ENCODE measurements at places on chromosomes 7 and 10. TPM values are rescaled to one million over a fixed set of nuclear protein-coding genes. Genes with fewer than 3 reads are reported as not detected.

DNA sequence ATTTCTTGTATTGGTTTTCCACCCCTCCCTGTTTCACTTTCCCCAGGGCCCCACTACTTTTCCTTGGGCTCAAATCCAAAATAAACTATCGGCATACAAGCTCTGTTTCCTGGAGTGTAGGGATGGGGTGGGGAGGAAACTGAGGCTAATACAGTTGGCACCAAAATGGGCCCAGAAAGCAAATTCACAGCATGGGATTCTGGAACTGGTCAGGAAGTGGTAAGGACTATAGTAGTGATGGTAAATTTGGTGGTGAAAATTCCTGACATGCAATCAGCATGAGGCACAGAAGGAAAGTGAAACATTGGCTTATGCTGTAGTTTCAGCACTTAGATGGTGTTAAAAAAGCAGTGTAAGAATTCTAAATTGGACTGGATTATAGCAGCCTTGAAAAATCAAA is 8.7 kb upstream of the SAMD9L start:
- no peaks in the 10 kb centered on the region for H3K36me3 ChIP-seq
- H3K27me3 ChIP-seq = no peaks in the 10 kb centered on the region
- no peak overlapping the region for H3K4me3 ChIP-seq
- H3K4me1 ChIP-seq = no peaks in the 10 kb centered on the region

GRCh38 chr7:148789220-148789619 is 90.5 kb downstream of the CUL1 start:
- peaks cover 50% of the 10 kb centered on the region for H3K36me3 ChIP-seq
- H3K4me1 ChIP-seq = no peaks in the 10 kb centered on the region
- no peak for DNase-seq
- no peak overlapping the region for H3K27ac ChIP-seq

- DNase-seq = no peak
- H3K4me3 ChIP-seq = no peak overlapping the region
- H3K4me1 ChIP-seq = no peaks in the 10 kb centered on the region
- no peak overlapping the region for H3K27ac ChIP-seq
- H3K27me3 ChIP-seq = no peaks in the 10 kb centered on the region
Observed at GRCh38 chr10:108169846-108170245, 1005.3 kb upstream of the SORCS1 start.

The INMT gene
- total RNA-seq = 0.94 TPM

The NRCAM gene
- 4.7 TPM for total RNA-seq

GRCh38 chr10:132805599-132805998 is 19.7 kb upstream of the NKX6-2 start:
- no peak for DNase-seq
- no peaks in the 10 kb centered on the region for H3K36me3 ChIP-seq
- no peaks in the 10 kb centered on the region for H3K4me1 ChIP-seq
- H3K27ac ChIP-seq = no peak overlapping the region

- no peak overlapping the region for H3K27ac ChIP-seq
- H3K27me3 ChIP-seq = no peaks in the 10 kb centered on the region
- no peak overlapping the region for H3K4me3 ChIP-seq
Observed at GRCh38 chr10:48733329-48733728, 48.7 kb downstream of the WDFY4 start.

The PLPP4 gene
- 0.14 TPM for total RNA-seq

DNA sequence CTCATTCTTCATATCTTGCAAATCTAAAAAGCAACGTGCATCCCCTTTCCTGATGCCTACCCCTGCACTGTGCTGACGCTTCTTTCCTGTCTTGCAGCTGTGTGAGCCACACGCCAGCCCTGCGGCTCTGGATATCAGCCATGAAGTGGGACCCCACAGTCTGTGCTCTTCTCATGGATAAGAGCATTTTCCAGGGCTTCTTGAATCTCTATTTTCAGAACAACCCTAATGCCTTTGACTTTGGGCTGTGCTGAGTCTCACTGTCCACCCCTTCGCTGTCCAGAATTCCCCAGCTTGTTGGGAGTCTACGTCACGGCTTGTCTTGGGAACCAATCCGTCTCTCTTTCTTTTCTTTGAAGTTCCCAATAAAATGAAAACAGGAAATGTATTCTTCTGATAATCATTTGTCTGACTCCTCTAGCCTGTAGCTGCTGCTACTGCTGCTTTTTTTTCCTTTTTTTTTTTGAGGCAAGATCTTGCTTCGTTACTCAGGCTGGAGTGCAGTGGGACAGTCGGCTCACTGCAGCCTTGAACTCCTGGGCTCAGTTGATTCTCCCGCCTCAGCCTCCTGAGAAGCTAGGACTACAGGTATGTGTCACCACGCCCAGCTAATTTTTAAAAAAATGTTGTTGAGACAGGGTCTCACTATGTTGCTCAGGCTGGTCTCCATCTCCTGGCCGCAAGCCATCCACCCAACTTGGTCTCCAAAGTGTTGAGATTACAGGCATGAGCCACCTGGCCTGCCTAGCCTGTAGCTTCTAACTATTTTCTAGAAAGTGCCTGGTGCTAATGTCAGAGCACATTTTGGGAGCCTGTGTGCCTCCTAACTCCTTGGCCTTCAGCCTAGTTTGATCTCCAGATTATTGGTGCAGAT is 30.3 kb downstream of the GSTO2 start:
- no peak overlapping the region for H3K27ac ChIP-seq
- no peaks in the 10 kb centered on the region for H3K36me3 ChIP-seq
- peaks cover 27% of the 10 kb centered on the region for H3K4me1 ChIP-seq

The MKI67 gene
- total RNA-seq = 41.5 TPM

DNA sequence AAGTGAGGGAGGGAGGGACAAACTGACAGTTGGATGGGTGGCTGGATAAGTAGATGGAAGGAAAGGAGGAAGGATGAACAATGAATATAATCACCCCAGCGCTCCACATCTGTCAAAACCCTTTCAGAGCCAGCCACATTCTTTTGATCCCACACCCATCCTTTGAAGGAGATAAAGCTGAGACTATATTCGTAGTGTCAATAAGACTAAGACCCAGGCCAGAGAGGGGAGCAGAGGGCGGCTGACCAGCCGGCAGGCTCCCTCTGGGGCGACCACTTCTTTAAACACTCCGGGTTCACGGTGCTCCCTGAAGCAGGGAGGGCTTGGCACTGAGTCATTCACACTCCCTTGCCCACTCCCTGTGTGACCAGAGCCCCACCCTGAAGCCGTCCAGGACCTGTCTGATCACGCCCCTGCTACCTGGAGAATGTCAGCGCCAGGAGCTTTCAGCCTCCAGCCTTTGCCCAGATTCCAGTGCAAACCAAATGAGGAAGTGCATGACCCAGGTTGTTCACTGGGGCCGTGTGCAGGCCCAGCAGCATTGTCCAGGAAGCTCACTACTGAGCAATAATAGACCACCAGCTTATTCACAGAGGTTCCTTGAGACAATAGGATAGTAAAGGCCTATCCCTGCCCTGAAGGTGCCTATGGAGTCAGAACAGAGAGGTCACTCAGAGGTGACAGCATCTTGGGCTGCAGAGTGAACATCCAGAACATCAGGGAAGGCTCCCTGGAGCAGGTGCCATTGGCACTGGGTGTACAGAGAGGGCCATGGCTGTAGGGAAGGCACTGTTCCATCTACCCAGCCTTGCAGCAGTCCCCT is 34.4 kb downstream of the UNC5B start:
- no peak overlapping the region for H3K27ac ChIP-seq
- no peak overlapping the region for H3K4me3 ChIP-seq
- H3K27me3 ChIP-seq = peaks cover 2% of the 10 kb centered on the region

The C7orf57 gene
- 0.05 TPM for total RNA-seq

GRCh38 chr10:128025951-128026350 is 100.3 kb downstream of the MKI67 start:
- no peaks in the 10 kb centered on the region for H3K27me3 ChIP-seq
- H3K27ac ChIP-seq = no peak overlapping the region
- no peaks in the 10 kb centered on the region for H3K36me3 ChIP-seq
- peaks cover 24% of the 10 kb centered on the region for H3K4me1 ChIP-seq

The LRRN3 gene
- total RNA-seq = 23.8 TPM

- no peak overlapping the region for H3K27ac ChIP-seq
- no peaks in the 10 kb centered on the region for H3K4me1 ChIP-seq
- no peaks in the 10 kb centered on the region for H3K27me3 ChIP-seq
- no peaks in the 10 kb centered on the region for H3K36me3 ChIP-seq
- DNase-seq = no peak
Observed at GRCh38 chr10:15579605-15580004, 140.1 kb downstream of the ITGA8 start.

GRCh38 chr7:139183878-139184338 is 47.1 kb upstream of the UBN2 start:
- no peaks in the 10 kb centered on the region for H3K36me3 ChIP-seq
- no peak overlapping the region for H3K4me3 ChIP-seq
- DNase-seq = no peak
- H3K27me3 ChIP-seq = no peaks in the 10 kb centered on the region
- no peaks in the 10 kb centered on the region for H3K4me1 ChIP-seq

DNA sequence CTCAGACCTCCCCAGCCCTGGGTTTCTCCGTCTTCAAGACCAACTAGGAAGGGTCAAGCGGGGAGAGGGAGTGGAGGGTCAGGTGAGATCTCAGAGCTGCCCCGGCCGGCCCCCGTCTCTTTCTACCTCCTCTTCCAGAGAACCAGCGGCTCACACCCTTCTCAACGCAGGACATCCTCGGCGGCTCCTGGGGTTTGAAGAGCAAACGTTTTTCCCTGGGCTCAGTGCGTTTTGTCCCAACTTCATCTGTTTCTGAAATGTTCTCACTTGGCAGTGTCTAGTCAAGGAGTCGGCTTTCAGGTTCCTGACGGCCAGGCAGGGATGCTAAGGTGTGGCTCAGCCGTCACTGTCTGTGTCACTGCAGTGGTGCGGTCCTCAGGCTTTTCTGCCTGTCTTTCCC is 416.4 kb upstream of the FOXK1 start:
- H3K36me3 ChIP-seq = no peaks in the 10 kb centered on the region
- peaks cover 19% of the 10 kb centered on the region for H3K27me3 ChIP-seq
- no peak overlapping the region for H3K4me3 ChIP-seq
- no peak overlapping the region for H3K27ac ChIP-seq

DNA sequence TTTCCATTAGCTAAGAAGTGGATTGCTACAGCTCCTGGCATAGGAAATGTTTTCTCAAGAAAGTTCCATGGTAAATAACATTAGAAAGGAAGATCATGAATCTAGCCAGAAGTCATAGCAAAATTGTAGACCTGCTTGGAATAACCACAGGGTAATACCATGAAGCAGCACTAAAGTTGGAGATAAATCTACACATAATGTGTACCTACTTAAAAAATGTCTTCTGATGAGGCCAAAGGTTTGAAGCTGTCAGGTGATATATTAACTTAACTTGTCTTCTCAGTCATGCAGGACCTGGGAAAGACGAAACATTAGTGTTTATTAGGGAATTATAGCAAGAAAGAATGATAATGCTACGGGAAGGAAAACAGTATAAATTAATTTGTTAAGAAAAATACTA is 6.3 kb downstream of the CISD1 start:
- H3K27me3 ChIP-seq = no peaks in the 10 kb centered on the region
- no peak for DNase-seq
- no peaks in the 10 kb centered on the region for H3K4me1 ChIP-seq
- no peaks in the 10 kb centered on the region for H3K36me3 ChIP-seq

DNA sequence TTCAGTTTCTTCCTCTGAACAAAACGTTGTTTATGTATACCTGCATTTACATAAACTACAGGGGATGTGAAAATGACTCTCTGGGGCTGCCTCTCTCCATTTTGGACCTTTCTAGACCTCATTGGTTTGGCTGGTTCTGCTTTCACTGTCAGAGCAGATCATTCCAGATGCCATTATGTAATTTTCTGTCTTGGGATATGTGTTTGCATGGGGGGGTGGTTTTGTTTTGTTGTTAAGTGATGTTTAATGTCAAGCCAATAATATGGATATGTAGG is 172.4 kb downstream of the LRRC4 start:
- no peak for DNase-seq
- peaks cover 25% of the 10 kb centered on the region for H3K27me3 ChIP-seq
- H3K4me1 ChIP-seq = peaks cover 11% of the 10 kb centered on the region
- H3K4me3 ChIP-seq = no peak overlapping the region
- H3K36me3 ChIP-seq = no peaks in the 10 kb centered on the region

The FMC1 gene
- total RNA-seq = 17.4 TPM

The MGAM2 gene
- 0.09 TPM for total RNA-seq

- H3K4me1 ChIP-seq = peaks cover 12% of the 10 kb centered on the region
- H3K36me3 ChIP-seq = no peaks in the 10 kb centered on the region
- no peaks in the 10 kb centered on the region for H3K27me3 ChIP-seq
- no peak overlapping the region for H3K4me3 ChIP-seq
Observed at GRCh38 chr7:140239653-140239935, 62.8 kb upstream of the KDM7A start.

GRCh38 chr7:140080919-140081318 is 18.2 kb upstream of the PARP12 start:
- H3K27ac ChIP-seq = no peak overlapping the region
- DNase-seq = no peak
- no peak overlapping the region for H3K4me3 ChIP-seq
- no peaks in the 10 kb centered on the region for H3K36me3 ChIP-seq
- no peaks in the 10 kb centered on the region for H3K27me3 ChIP-seq

- H3K4me3 ChIP-seq = no peak overlapping the region
- H3K4me1 ChIP-seq = no peaks in the 10 kb centered on the region
- H3K27me3 ChIP-seq = no peaks in the 10 kb centered on the region
- DNase-seq = no peak
Observed at GRCh38 chr10:93379731-93380575, 102.2 kb downstream of the MYOF start.

DNA sequence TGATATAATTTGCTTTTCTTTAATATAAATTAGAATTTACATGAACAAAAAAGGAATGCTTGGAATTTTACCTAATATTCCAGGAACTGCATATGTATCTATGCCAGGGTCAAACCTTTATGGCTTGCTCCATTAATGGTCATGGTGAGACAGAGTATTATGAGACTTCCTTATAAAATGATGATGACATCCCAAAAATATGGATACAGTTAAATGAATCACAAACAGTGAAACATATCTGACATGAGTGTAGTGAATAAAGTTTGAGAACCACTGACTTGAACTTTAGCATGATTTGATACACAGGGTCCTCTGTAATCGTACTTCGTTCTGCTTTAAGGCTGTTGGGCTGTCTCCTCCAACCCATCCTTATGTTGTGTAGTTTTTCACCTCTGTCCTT is 51.8 kb downstream of the MARCHF5 start:
- H3K4me1 ChIP-seq = no peaks in the 10 kb centered on the region
- no peak overlapping the region for H3K4me3 ChIP-seq
- DNase-seq = no peak
- H3K27ac ChIP-seq = no peak overlapping the region
- no peaks in the 10 kb centered on the region for H3K27me3 ChIP-seq
- H3K36me3 ChIP-seq = peaks cover 25% of the 10 kb centered on the region

- DNase-seq = no peak
- no peaks in the 10 kb centered on the region for H3K27me3 ChIP-seq
- H3K4me3 ChIP-seq = no peak overlapping the region
- no peaks in the 10 kb centered on the region for H3K4me1 ChIP-seq
Observed at GRCh38 chr7:40474790-40475680, 340.2 kb downstream of the SUGCT start.

DNA sequence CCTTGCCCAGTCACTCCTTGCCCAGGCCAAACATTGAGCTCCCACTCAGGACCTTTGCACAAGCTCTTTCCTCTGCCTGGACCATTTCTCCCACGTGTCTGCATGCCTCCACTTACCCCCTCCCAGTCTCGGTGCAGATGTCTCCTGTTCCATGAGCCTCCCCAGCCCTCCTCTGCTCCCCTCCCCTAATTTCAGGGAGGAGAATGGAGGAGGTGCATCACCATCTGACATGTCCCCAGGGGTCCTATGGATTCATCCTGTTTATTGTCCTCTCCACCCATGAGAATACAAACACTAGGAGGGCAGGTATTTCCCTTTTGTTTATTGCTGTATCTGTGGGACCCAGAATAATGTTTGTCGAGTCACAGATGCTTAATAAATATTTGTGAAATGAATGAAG is 8.6 kb upstream of the GRID2IP start:
- H3K36me3 ChIP-seq = no peaks in the 10 kb centered on the region
- no peaks in the 10 kb centered on the region for H3K27me3 ChIP-seq
- no peak for DNase-seq
- no peak overlapping the region for H3K27ac ChIP-seq
- no peak overlapping the region for H3K4me3 ChIP-seq

The TBATA gene
- 134 TPM for total RNA-seq

Measured in thymus (tissue), 14 donors.